Memory B cell (primary cell): ENCODE measurements at places on chromosomes 7 and 10.

DNA sequence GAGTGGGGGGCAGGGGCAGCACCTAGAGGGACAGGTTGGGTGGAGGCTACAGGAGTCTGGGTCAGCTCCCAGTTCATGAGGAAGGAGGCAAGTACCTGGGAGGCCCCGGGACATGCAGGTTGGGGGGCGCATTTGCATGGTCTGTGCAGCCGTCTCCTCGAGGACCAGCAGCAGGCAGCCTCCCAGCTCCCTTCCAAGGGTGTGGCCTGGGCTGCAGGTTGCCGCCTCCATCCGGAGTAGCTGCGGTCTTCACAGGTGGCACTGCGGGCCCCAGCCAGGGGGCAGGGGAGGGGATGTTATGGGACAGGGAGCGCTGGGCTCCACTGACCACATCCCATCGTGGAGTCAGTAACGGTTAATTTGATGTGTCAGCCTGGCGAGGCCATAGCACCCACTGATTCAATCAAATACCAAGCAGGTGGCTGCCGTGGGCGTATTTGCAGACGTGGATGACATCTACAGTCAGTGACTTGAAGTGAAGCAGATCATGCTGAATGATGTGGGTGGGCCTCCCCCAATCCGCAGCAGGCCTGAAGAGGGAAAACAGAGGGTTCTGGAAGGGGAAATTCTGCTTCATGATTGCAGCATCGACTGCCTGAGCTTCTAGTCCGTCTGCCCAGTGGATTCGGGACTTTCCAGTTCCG lies 81.6 kb downstream of the PRKAG2 start:
- DNase-seq, result peak; percentile 22

DNA sequence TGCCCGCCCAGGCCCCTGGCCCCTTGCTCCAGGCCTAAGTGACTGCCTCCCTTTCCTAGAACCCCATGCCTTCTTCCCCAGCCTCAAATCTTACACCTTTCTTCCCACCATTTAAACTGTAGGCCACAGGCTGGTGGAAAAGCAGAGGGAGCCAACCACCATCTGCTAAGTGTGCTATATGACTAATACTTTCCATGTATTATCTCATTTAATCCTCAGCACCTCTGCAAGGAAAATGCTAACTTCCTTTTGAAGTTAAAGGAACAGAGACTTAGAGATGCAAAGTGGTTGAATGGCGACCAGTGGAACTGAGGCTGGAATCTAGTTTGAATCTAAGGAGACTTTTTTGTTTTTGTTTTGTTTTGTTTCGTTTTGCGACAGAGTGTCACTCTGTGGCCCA lies 17.8 kb upstream of the MTPAP start:
- DNase-seq, result no peak

DNA sequence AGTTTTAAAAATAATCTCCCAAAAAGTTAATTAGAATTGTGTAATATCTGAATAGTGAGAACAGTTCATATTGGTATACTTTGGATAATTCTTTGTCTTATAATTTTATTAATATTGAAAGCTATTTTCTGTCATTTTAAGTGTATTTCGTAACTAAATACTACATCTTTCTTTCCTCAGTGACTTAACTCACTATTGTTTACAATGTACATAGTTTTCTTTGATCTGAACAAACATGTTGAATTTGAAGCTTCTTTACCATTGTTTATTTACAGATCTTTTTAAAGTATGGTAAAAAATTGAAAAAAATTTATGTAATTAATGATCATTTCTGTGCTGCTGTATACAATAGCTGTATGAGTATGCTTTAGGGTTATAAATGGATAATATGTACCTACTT lies 5.1 kb downstream of the PDCD4 start:
- no peak for DNase-seq

- no peak for DNase-seq
Measured at GRCh38 chr10:49486738-49487137, 52.2 kb downstream of the ERCC6 start.

DNA sequence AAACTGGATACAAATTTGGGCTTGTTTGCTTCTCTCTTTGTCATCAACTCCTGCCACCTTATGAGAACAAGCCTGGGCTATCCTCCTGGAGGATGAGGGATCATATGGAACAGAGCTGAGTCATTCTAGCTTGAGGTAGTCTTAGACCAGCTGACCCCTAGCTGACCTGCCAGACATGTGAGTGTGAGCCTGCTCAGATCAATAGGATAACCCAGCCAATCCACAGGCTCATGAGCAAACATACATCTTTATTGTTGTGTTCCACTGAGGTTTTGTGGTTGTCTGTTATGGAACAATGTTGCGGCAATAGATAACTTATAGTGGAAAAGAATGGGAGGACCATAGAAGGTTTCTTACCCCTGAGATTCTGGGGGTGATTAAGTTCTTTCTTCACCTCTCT lies 54.5 kb upstream of the FAM180A start:
- DNase-seq, result no peak

DNA sequence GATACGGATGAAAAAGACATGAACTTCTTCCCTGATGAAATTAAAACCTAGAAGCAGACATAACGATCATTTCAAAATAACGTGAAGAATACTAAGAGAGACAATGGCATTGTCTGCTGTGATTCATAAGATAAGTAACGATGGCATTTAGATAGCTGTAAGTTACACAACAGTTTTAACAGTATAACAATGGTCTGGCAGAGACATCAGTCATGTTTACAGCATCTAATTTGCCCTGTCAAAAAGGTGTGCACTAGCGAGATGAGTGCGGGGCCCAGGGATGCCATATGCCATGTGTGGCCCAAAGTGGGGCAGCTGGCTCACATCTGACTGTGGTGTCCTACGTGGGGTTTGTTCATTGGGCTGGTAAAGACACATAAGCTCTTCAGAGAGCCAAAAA lies 55.7 kb upstream of the RHEB start:
- no peak for DNase-seq

- DNase-seq, result no peak
Measured at GRCh38 chr10:75508239-75508813, 76.9 kb downstream of the LRMDA start.

DNA sequence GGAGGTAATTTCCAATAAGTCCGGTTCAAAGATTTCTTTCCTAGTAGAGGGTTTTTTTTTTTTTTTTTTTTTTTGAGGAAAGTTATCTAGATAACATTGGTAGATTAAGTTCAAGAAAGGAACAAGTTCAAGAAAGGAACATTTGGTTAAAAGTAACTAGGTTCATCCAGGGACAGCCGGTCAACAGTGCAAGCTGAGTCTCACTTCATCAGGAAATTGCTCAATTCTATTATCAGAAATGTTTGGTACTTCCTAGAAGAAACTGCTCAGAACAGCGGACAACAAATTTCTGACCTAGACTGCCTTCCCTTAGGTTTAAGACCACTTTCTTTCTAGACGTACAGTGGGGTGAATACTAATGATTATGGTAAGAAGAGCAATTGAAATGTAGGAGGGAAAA lies 3.7 kb upstream of the IL2RA start:
- no peak for DNase-seq

GRCh38 chr10:8752146-8752843 lies 697.8 kb downstream of the GATA3 start:
- DNase-seq, result no peak

DNA sequence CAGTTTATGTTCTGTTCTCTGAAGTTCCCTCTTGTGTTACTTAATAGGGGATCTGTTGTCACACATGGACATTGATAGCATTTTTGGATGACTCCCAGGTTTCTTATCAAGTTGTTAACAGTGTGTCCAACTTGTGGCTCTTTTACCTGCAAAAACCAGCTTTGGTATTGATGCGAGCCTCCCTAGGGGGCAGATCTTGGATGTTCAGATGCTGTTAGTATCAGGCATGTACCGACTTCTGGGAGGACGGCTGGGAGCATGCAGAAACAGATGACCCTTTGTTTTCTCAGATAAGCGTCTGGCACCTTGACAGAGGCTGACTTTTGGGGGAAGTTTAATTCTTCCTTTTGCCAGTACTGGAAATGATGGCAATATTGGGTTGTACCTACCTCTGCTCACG lies 2.2 kb downstream of the PLPP4 start:
- no peak for DNase-seq

DNA sequence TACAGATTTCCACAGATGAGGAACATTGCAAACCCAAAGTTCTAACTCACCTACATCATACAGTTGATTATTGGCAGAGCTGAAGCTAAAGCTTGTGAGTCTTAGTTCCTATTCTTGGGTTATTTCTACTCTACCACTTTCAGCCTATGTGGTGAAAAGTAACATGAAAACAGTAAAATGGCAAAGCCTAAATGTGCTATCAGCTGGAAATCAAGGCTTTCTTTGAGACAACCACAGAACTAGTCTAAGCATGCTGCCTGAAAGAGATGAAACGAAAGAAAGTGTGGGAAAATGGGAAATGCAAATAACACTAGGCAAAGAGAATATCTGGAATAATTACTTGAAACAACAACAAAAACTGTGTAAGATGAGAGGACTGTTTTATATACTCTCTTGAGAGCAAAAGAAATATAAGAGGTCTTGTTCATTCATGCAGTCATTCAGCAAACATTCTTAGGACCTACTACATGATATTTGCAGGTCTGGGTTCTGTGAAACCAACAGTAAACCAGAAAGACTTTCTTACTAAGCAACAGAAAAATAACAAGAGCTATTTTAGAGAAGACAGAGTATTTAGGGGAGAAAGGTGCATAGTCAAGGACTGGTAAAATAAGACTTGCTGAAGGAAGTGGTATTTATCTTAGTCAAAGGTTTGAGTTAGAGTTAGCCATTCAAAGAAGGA lies 437.1 kb downstream of the HTR7 start:
- DNase-seq, result no peak

GRCh38 chr10:27240212-27241009 lies at the start of gene ACBD5:
Gene ACBD5, minus strand, starts transcription at chr10:27240797. Its CDS starts 109 bp downstream, at chr10:27240688.
- peak; percentile 72 for DNase-seq

DNA sequence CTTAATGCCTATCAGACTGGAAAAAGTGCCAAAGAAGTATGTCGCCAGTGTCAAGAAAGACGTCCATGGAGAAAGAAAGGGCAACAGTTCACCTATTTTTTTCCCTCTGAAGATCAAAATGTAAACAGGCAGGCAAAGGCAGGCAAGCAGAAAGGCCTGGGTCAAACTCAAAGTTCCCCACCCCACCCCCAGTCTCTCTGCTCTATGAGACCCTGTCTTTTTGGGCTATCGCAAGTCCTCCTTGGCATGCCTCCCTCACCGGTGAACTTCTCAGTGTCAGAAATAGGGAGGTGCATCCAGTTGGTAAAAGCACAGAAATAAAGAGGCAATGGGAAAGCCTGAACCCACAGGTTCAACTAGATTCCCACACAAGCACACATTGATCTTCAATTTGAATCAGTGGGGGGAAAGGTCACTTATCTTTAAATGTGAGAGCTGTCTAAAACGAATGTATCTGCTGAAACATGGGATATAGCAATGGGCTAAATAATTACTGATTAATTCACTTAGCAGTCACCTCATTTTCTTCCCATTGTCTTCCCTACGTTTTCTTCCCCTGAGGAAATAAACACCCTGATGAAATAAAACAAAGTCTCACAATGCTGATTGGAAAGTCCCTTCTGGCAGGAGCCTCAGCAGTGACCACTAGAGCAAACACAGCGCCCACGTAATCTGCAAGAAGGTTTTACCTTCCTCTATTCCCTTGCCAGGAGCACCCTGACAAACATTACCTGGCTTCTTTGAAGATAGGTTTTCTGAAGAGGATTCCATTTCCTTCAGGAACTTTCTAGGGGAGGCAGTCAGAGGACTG lies 31.1 kb downstream of the JAZF1 start:
- DNase-seq, result no peak

DNA sequence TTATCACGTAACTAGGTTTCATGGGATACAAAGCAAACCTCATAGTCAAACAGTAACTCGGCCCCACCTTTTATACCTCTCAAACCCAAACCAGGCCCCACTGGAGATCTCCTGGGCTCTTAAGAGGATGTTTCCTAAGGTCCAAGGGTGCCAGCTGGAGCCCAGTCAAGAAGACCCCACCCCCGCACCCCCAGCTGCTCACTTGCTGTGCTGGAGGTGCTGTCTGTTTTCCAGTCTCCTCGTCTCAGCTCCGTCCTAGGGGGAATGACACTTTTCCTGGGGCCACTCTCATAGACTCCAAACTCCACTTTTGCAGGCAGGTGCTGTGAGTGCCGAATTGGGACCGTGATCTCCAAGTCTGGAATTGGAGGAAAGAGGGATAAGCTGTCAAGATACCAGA lies 22.7 kb upstream of the TM9SF3 start:
- no peak for DNase-seq

DNA sequence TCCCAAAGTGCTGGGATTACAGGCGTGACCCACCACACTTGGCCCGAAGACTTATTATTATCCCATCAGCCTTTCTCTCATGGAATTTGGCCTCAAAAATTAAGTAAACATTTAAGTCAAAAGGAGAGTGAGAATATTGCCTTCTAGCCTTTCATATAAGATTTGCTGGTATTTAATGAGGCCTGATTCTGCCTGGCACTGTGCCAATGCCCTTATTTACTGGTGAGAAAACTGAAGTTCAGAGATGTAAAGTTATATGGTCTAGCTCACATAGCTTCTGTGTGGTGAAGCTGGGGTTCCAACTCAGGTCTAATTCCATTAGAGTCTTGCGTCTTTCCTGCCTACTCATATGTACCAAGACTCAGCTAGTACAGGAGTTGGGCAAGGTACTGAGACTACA lies 260.2 kb downstream of the SDHAF3 start:
- no peak for DNase-seq

GRCh38 chr10:24255881-24256311 lies 47.0 kb downstream of the KIAA1217 start:
- DNase-seq, result no peak

DNA sequence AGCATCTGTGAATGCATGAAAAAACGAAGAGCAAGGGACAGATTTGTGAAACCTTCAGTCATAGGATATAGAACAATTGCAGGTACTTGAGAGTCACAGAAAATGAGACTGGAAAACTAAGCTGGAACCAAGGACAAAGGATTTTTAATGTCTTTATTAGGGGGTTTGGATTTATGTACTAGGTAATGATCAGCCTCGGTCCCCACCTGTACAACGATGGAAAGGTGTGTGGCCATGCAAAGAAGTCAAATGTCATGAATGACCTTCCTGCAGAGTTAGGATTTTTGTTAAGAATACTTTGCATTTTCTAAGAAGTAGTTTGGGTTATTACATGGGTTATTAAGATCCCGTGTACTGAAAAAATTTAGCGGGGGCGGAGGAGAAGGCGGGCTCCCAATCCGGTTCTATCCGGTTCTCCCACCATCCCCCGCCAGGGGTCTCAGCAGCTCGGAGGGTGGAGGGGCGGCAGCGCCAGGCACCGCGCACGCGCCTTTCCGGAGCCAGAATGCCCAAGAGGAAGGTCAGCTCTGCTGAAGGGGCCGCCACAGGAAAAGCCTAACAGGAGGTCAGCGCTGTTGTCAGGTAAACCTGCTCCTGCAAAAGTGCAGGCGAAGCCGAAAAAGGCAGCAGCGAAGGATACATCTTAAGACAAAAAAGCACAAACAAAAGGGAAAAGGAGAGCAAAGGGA lies 327.5 kb upstream of the PLXDC2 start:
- no peak for DNase-seq

GRCh38 chr10:114021154-114021553 lies 22.5 kb upstream of the ADRB1 start:
- no peak for DNase-seq

- DNase-seq, result no peak
Measured at GRCh38 chr7:98974205-98974604, 95.9 kb downstream of the TRRAP start.

- DNase-seq, result no peak
Measured at GRCh38 chr10:128287921-128288320, 161.7 kb upstream of the MKI67 start.
